ENCODE measurements at places on chromosomes 7 and 10. TPM values are rescaled to one million over a fixed set of nuclear protein-coding genes. Genes with fewer than 3 reads are reported as not detected.

- DNase-seq, result no peak
These were observed 47.7 kb upstream of the GTF2IRD1 start for GRCh38 chr7:74405899-74406512.

DNA sequence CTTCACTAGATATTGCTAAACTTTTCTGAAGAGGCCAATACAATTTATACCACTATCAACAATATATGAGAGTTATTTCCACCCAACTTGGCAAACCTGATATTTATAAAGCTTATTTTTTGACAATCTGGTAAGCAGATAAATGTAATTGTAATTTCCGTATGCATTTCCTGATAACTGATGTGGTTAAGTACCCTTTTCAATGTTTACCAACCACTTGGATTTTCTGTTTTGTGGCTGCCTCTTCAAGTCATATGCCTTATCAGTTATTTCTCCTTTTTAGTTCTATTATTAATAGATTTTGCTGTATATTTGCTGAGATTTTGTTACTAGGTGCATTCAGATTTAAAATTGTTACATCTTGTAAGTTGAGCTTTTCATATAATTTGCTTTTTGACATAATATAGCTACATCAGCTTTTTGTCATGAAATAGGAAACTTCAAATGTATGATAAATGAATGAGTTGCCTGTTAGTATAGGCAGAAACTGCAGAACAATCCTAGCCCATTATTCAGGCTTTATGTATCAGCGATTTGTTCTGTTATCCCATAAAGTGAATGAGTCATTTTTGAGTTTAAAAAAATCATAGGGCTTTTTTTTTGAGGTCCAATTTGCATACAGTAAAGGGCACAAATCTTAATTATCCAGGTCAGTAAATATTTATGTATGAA, 11.5 kb downstream of the SGPL1 start:
- DNase-seq, result no peak

DNA sequence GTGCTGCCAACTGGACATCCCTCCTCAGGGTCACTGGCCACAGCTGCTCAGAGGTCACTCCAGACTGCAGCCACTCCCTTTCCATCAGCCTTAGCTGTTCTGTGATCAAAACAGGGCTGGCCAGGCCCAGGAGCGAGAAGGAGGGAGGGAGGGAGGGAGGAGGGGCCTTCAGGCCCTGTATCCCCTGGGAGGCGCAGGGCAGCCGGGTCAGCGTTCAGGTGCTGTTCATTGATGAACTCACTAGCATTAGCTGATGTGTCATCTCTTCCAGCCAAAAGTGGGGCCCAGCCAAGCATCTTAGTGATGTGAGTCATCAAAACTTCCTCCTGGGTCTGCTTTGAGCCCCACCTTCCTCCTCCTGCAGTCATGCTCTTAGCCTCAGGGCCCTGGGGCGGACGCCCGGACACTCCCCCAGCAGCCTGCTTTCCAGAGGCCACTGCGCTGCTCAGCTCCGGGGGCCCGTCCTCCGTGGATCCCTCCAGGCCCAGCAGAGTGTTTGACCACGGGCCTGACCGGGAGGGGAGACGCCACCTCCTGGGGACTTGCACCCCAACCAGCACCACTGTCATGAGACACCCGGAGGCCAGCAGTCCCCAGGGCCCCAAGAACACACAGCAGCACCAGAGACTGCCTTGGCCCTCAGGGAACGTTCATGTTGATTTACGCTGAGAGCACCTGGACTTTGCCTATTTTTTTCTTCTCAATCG, 149.2 kb downstream of the PRKAG2 start:
- no peak for DNase-seq

- DNase-seq, result no peak
These were observed 38.1 kb downstream of the COL13A1 start for GRCh38 chr10:69839696-69840345.

DNA sequence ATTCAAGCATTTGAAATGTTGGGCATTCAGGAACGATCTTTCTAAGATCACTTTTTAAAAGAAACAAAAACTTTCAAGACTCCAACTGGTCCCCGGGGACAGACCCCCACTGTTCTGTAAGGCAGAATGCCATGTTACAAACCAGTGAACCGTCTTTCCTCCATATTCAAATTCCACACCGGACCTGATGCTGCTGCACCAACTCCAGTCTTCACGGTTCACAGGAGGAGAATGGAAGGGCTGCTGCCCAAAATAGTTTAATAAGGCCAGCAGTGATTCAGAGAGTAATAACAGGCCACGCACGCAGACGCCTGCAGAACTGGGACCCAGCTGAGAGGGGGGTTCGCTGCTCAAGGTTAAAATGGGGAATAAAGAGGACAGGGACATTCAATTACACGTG, 47.2 kb downstream of the OSBPL3 start:
- no peak for DNase-seq

- DNase-seq, result no peak
These were observed 76.5 kb downstream of the FAM53B start for GRCh38 chr10:124667425-124668345.

DNA sequence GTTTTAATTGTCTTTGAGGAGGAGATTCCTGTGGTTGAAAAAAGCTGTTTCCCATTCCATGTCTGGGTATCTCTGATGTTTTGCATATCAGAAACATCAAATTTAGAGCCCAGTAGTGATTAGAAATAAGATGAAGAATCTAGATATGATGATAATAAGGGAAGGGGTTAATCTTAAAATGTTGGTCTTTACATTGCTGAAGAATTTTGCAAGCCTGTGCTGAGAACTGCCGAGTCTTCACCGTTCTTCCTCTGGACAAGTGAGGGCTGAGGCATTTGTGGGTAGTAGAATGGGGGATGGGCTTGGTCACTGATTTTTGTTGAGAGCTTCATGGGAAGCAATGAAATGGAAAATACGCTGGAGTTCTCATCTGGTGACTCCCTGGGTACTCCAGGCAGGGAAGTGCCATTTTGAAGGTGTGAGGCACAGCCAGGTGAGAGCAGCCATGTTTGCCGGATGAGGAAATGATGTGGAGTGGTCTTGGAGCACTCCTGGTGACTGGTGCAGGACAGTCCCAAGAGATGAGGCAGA, 10.2 kb downstream of the TCF7L2 start:
- no peak for DNase-seq

GRCh38 chr10:27774831-27775230, 29.2 kb upstream of the MKX start:
- DNase-seq, result no peak

DNA sequence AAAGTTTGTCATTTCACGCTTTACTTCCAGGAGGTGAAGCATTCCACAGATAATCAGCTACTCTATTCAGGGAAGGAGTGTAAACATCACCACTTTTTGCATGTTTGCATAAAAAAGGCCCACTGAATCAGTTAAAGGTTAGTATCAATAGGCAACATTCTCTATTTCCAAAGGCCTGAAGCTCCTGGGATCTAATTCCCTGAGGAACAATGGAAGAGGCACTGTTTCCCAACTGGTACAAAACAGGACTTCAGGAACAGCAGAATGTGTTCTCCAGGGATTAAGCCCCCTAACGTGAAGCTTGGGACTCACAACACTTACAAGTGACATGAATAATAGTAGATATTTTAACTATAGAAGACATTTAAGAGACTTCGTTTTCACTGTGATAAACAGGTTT, 6.1 kb downstream of the LRRN3 start:
- no peak for DNase-seq

- DNase-seq, result no peak
These were observed 2.2 kb upstream of the PON3 start for GRCh38 chr7:95398155-95398940.

The PDE6C gene
- total RNA-seq, result not detected

The TMEM184A gene
- 0.21 TPM for total RNA-seq

The PNLIP gene
- total RNA-seq, result not detected

The HDAC9 gene
- 1.2 TPM for total RNA-seq
